ENCODE measurements at places on chromosomes 3 and 15.

DNA sequence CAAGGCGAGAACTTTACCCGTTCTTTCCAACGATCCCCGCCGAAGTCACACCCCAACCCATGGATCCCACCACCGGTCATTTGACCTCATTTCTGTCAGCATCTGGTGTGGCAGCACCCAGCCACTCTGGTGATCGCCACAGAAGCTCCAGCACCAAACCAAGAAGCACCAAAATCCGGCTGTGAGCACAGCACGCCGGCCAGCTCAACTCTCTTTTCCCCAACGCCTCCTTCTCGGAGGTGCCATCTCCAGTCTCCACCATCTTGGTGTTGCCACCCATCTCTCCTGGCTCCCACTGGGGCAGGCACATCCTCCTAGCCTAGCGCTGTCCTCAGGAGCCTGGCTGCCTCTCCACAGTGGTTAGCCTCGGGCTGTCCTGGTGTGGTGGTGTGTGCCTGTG lies 6.5 kb downstream of the MUC4 start:
- DNase-seq = no peak

DNA sequence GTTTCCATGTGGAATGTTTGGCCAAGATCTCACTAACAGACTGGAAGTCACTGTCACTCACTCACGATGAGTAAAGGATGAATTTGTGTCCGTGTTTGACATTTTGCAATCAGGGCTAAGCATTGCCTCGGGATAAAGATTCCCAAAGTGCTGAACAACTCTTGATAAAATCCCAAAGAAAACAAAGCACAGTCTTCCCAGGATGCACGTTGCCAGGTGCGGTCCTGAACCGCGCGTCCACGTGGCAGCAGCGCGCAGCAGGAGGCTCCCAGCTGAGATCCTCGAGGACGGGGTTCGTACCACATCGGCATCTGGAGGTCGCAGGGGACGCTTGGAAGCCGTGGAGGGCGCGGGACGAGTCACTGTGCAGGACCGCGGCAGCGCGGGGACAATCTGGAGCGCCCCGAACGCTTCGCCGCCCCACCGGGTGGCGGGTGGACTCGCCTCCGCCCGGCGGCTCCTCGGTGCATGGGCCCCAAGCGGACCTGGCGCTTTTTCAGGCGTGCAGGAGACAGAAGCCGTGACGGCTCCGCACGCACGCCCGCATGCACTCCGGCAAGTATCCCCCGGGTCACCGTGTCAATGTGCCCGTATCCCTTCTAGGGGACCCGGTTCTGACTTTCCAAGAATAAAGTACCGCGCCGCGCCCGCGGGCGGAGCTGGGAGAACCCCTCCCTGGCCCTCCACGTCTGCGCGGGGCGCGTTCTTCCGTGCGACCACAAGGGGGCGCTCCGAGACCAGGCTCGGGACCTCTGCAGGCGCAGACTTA lies 17.7 kb downstream of the CPN2 start:
- DNase-seq = peak; percentile 92

DNA sequence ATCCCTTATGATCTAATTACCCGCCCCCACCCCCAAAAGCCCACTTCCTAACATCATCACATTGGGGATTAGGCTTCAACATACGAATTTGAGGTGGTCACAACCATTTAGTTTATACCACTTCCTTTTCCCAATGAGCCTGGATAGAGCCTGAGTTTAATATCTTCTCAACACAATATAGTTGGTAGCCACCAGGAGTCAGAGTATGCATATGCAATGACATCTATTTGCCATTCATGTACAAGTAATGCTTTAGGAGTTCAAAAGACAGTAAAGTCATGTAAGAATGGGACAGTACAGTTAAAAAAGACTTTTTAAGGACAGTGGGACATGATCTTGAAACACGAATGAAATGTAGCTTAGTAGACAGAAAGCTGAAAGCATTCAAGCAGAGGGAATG lies 172.4 kb downstream of the DCLK3 start:
- no peak for DNase-seq

DNA sequence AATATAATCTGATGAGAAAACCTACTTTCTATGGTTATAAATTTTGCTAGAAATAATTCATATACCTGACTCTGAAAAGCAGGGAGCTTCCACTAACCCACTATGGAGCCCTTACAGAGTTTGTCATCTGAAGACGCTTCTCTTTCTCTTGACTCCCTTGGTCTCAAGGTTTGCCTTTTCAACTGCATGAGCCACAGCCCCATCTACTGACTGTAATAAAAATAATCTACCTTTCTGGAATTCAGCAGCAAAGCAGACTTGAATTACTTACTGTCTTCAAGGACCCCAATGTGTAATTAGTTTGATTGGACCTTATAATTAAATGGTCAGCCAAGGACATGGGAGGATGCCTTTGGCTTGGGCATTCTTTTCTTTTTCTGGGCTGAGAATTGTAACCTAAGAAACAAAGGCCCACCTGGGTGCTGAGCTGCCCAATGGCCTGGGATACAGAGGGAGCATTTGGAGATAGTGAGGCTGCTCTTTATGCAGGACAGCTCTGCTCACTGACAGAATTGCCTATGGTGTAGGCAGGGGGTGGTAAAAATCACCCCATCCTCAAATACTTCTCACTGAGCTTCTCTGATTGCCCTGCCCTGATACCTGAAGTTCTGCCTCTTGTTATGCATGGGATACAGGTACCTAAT lies 178.6 kb upstream of the TRIM42 start:
- DNase-seq = no peak

GRCh38 chr3:72454441-72454840 lies 393.8 kb downstream of the SHQ1 start:
- DNase-seq = no peak
